ENCODE measurements at places on chromosomes 12 and 14. TPM values are rescaled to one million over a fixed set of nuclear protein-coding genes. Genes with fewer than 3 reads are reported as not detected.
A peak's percentile ranks its signal among the peaks of the same experiment; 100 is the strongest.

GRCh38 chr12:74538491-74539258, 1.0 kb downstream of the ATXN7L3B start:
- DNase-seq, result no peak

- no peak for DNase-seq
Measured at GRCh38 chr14:103206023-103206481, 82.8 kb downstream of the TNFAIP2 start.

GRCh38 chr12:119676573-119676972, 8.6 kb downstream of the PRKAB1 start:
- no peak for DNase-seq

DNA sequence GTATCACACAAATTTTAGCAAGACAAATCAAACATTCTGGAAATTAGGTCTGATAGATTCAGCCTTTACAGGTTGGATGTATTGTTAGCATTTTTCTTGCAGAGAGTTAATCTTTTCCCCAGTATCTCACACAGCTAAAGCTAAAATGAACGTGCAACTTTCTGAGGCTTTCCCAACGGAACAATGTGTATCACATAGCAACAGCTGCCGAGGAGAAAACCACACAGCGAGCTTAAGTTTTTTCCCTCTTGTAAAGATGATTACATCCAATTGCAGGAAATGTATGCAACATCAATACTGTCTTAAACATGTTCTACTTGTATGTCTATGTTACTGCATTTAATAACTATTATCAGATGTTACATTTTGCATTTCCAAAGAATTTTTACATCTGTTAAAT, 182.2 kb downstream of the CCDC59 start:
- no peak for DNase-seq

DNA sequence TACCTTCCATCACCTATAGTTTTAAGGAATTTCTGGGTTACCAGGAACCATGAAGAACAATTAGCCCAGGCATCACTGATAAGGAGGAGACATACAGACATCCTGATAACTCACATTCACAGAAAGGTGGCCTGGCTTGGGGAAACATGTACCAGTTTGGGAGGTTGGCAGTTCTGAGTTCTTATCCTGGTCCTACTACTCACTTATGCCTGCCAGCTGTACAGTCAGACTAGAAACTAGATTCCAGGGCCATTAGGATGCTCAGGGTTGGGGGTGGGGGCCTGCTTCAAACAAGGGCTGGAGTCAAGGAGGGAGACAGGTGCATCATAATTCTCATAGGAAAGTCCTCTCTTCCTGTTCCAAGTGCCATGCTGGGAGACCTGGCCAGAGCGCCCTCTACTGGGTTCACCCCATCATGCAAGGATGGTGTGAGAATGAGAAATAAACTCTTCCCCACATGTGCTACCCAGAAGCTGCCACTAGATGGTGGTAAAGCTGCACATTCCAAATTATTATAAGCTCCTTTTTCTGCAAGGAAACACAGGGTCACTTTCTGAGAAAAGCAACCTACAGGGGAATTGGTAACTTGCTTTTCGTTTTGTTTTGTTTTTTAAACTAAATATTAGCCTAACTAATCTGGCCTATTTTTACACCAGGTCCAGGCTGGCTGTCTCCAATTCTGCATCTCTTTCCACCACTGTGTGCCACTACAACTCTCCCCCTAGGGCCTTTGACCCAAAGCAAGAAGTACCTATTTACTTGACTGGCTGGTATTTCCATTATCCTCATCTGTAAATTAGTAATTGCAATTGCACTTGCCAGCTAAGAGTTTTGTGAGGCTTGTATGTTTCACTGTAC, 14.5 kb downstream of the OAS2 start:
- DNase-seq, result peak; percentile 45

DNA sequence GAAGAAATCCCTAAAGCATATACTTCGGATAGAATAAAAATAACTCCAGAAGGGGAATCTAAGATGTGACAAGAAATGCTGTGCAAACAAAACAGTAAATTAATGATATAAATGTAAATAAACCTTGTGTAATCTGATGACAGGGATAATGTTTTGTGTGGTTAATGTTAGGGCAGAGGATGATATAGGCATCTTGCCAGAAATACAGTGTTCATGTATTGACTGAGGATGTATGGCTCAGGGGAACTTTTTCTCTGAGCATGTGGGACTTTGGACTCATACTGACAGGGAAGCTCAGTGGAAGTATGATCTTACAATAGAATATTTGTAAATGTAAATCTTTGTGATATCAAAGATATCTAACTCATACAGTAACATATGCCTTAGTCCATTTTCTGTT, 420.2 kb downstream of the TMTC2 start:
- no peak for DNase-seq

- DNase-seq, result no peak
Measured at GRCh38 chr14:99475179-99475578, 5.5 kb downstream of the SETD3 start.

DNA sequence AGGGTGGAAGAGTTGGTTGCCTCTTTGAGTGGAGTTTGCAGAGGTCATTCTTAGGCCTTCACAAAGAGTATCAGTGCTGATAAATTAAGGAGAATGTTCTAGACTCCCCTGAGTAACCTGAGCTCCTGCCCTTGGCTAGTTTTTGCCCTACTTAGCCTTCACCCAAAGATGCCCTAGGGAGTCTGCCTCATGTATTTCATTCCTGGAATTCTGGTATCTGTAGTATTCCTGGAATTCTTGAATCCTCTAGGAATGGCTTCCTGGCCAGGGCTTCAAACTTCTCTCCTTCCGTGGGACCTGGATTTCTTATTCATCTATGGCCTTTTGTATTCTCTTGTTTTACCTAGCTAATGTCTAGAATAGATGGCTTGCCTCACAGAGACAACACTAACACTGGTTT, 701.1 kb downstream of the NOVA1 start:
- no peak for DNase-seq

GRCh38 chr12:116916714-116917114, 6.0 kb downstream of the FBXW8 start:
- no peak for DNase-seq

GRCh38 chr12:6963016-6963731, 7.3 kb downstream of the PHB2 start:
- DNase-seq, result no peak

DNA sequence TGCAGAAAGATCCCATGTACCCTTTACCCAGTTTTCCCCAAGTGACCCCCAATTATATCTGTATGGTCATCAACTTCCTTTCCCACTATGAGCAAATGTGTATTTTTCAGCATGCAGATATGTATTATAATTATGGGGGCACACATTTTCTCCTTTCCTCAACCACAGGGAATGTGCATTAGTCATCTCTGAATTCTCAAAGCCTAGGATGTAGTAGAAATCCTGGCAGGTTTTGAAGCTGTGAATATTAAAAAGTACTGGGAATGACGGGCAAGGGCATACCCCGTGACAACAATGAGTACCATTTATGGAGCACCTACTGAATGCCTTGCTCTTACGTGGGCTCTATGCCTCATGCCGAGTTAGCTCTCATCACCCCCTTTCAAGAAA, 71.5 kb downstream of the VWF start:
- DNase-seq, result no peak

- DNase-seq, result no peak
Measured at GRCh38 chr12:53726946-53727309, 324 bp downstream of the CALCOCO1 start.

DNA sequence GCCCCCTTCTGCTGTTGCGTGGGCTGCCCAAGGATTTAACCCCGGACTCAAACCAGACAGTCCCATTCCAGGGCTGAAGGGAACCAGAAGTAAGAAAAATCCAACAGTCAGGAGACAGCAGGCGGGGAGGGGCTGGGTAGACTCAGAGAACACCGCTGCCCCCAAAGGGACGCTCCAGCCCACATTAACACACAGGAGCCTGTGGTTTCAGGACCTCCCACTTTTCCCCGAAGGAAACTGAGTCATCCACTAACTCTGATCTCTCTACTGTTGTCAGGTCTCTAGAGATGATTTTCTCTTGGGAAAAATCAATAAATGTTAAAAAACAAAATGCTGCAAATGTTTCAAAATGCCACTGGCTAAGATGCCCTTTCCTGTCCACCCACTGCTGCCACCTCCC, 41.6 kb downstream of the FBXO21 start:
- DNase-seq, result no peak

- DNase-seq, result no peak
Measured at GRCh38 chr14:29716150-29716549, 211.5 kb downstream of the PRKD1 start.

DNA sequence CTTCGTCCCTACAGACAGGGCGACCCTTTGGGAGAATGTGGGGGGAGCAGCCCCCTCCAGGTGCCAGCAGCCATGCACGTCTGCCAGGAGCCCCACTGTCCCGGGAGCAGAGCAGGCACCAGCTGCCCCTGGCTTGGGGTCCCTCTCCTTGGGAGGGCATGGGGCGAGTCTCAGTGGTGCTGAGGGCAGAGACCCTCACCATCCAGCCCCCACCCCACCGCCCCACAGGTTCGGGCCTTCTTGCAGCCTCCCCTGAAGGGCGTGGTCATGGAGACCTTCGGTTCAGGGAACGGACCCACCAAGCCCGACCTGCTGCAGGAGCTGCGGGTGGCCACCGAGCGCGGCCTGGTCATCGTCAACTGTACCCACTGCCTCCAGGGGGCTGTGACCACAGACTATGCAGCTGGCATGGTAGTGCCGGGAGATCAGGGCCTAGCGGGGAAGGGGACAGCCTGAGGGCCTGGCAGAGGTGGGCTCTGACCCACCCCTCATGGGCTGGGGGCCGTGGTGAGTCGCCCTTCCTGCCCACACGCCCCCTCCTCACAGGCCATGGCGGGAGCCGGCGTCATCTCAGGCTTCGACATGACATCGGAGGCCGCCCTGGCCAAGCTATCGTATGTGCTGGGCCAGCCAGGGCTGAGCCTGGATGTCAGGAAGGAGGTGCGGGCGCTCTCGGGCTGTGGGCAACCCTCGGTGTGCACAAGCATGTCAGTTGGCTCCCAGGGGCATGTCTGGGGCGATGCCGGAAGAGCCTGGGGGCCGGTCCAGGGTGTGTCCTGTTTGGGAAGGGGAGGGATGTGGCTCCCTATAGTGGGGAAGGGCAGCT, 18.8 kb downstream of the ASPG start:
- no peak for DNase-seq

DNA sequence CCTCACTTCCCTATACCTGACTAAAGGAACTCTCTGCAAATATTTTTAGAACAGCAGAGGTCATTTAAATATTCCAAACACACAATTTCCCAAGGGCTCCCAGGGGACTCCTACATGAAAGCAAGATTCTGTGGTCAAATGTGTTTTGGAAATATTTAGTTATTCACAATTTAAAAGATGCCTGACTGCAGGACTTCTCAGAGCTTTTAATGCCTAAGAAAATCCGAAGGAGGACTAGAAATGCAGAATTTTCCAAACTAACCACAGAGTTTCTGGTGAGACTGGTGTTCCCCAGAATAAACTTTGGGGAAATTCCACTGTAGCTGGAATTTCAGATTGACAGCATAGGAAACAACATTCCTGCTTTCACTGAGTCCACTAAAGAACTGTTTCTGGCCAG, 84.8 kb upstream of the MAP1LC3B2 start:
- DNase-seq, result no peak

- DNase-seq, result no peak
Measured at GRCh38 chr14:68736471-68736871, 56.4 kb downstream of the ZFP36L1 start.

- no peak for DNase-seq
Measured at GRCh38 chr14:43012817-43013216, 1406.1 kb downstream of the LRFN5 start.

DNA sequence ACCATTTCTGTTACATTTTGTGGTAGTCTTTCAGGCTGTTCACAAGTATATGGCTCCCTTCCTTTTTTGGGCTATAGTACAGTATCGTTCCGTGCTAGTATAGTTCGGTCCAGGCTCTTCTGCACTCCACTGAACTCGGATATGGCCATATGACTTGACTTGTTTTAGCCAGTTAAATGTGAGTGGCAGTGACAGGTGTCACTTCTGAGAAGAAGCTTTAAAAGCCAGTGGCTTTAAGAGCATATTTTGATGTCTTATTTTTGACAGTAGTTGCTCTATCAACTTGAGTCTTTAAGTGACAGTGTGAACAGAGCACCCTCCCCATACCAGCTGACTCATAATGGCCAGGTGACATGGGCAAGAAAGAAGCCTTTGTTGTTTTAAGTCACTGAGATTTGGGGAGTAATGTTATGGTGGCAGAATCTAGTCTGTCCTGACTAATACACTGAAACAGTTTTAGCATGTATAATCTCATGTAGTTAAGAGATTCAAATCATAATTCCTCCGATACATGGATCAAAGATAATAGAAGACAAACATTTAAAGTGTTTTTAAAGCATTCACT, 64.6 kb downstream of the ANO4 start:
- DNase-seq, result no peak

DNA sequence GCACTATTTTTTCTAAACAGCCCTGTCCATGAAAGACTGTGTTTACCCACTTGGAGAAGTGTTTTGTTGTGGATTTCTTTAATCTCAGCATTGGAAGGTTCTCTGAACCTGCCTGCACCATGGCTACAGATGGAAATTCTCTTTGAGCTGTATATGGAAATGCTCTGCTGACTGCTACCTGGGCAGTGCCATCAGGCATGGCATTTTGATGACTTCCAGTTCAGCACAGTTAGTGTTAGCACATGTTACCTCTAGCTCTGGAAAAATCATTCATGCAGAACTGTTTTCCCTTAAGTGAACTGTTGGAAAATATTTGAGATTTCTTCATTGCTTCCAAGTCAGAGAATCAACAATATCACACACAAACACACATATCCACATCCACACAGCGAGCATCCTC, 52.6 kb upstream of the RIC8B start:
- DNase-seq, result no peak

- no peak for DNase-seq
Measured at GRCh38 chr14:66174453-66174891, 311.7 kb upstream of the CCDC196 start.

DNA sequence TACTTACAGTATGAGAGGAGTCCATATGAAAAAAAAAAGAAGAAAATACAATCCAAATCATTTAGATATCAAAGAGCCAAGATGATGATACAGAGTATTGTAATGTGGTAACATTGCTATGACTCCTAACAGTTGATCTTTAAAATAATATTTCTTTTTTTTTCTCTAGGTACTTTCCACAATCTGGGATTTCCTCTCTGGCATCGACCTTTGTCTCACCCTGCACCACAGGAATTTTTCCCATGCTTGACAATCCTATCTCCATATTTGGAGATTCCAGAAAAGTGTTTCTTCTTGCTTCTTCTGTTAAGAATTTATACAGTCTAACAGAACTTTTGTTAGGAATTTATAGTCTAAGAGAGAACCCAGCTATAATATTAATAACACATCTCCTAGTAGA, 184.4 kb downstream of the ITPR2 start:
- no peak for DNase-seq

The CLEC1B gene
- not detected for total RNA-seq

The NAP1L1 gene
- 144 TPM for total RNA-seq

The GPRC5D gene
- not detected for total RNA-seq

The ESYT1 gene
- total RNA-seq, result 26.5 TPM

The RPL10L gene
- not detected for total RNA-seq

The FKBP11 gene
- 3.3 TPM for total RNA-seq

The GPR84 gene
- not detected for total RNA-seq

The PROX2 gene
- total RNA-seq, result not detected

The SIX6 gene
- not detected for total RNA-seq

The NXPH4 gene
- 0.82 TPM for total RNA-seq

The ESR2 gene
- 1.2 TPM for total RNA-seq

The TMEM253 gene
- total RNA-seq, result not detected

All from frontal cortex (tissue), 4 donors.